Ascending aorta (tissue), 2 donors: ENCODE measurements at places on chromosomes 1 and 21.

DNA sequence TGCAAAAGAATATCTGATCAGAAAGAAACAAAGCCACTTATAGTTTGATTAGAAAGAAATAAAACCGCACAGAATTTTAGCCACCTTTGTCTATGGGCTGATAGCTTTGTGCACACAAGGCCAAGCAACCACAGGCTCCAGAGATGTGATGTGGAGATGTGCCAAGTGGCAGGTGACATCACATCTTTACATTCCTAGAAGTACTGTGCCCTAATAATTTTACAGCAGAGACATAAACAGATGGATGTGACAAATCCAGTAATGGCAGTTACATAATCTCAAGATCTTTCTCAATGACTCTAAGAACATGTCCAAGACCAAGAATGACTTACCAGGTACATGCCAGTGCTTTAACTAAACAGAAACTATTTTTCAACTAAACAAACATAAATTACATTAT, 159.5 kb downstream of the LTN1 start:
- no peak for DNase-seq

- DNase-seq = no peak
These were observed 115.8 kb upstream of the ZRANB2 start for GRCh38 chr1:71196685-71197084.

DNA sequence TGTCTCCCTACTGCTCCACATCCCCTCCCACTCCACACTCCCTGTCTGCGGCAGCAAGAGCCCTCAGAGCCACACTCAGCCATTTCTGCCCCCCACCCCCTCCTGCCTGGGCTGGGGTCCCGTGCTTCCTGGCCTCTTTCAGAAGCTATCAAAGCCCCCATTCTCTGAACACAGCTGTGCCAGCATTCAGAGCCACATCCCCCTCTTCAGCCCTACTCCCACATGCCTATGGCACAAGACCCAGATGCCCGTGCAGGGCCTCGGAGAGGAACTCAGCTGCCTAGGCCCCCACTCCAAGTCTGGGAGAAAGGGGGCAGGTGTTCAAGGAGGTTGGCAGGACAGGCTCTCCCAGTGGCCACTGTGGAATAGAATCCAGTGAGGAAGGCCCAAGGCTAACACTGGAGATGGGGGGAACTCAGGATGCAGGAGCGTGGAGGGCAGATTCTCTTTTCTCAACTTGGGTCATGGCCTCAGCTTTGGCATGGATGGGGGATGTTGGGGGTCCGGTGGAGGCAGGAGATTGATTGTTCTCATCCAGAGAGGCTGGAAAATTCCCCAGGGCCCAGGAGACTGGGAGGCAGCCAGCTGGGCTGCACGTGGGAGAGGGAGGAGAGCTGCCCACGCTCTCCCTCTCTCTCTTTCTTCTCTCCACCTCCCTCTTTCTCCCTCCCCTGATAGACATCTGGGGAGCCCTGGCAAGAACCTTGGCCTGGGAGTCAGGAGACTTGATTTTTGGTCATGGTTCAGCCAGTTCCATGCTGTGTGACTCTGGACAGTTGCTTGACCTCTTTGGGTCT, 3.5 kb upstream of the BCAN start:
- DNase-seq = no peak

DNA sequence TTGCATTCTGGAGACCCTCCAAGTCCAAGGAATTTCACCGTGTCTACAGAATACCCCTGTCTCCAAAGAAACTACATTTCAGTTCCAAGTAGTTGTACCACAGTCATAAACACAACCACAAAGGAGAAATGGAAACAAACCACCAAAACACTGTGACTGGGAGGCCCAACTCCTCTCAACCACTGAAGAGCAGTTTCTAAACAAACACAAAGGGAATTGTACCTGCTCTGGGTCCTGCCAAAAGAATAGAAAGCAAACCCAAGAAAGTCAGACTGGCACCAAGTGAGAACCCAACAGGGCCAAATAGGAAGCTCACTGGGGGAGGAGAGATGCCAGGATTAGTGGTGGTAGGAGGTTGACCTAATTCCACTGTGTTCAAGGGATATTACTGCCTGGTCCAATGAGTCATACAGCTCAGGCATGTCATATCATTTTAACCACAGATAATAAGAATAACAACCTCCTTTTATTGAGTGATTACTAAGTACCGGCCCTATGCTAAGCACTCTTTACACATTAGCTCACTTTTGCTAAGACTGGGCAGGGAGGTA, 123.9 kb upstream of the PPP2R5A start:
- no peak for DNase-seq

- DNase-seq = no peak
These were observed 68.5 kb downstream of the CACHD1 start for GRCh38 chr1:64538389-64538788.

DNA sequence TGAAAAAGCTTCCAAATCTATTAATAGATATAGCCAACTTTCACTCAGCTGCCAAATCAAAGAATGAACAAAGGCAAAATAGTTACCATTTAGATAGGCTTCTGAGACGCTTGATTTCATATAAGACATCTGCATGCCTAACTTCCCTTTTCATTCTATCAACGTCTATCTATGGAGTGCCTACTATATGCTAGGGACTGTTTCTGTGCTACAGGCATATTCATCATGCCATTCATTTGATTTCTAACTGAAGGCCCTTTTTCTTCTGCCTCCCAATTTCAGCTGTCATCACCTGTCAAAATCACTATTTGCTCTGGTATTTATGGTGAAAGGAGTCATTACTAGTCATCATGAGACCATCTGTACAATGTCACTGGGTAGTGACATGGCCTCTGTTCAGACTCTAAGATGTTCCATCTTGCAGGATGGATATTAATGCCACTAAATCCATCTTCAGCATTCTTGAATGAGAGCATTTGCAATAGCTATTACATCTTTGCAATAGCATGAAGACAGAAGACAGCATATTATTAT, 4.3 kb upstream of the KRTAP13-1 start:
- DNase-seq = no peak

GRCh38 chr1:64135462-64136223, 67.8 kb upstream of the UBE2U start:
- DNase-seq = no peak

DNA sequence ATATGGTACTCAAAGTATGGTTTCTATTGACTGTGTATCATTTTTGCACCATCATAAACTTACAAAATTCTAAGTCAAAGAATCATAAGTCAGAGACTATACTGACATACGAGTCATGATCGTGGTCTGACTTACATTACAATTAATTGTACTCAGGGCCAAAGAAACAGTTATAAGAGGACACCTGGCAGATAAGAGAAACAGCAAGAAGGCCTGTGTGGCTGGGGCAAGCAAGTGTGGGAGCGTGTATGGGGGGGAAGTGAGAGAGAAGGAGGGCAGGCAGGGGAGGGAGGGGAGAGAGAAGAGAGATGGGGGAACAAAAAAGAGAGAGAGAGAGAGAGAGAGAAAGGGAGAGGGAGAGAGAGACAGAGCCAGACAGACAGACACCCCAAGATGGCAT, 70.9 kb downstream of the RERE start:
- DNase-seq = no peak

GRCh38 chr1:110114784-110115183, 2.5 kb downstream of the UBL4B start:
- no peak for DNase-seq

GRCh38 chr1:184559117-184559713, 172.4 kb downstream of the C1orf21 start:
- DNase-seq = no peak

DNA sequence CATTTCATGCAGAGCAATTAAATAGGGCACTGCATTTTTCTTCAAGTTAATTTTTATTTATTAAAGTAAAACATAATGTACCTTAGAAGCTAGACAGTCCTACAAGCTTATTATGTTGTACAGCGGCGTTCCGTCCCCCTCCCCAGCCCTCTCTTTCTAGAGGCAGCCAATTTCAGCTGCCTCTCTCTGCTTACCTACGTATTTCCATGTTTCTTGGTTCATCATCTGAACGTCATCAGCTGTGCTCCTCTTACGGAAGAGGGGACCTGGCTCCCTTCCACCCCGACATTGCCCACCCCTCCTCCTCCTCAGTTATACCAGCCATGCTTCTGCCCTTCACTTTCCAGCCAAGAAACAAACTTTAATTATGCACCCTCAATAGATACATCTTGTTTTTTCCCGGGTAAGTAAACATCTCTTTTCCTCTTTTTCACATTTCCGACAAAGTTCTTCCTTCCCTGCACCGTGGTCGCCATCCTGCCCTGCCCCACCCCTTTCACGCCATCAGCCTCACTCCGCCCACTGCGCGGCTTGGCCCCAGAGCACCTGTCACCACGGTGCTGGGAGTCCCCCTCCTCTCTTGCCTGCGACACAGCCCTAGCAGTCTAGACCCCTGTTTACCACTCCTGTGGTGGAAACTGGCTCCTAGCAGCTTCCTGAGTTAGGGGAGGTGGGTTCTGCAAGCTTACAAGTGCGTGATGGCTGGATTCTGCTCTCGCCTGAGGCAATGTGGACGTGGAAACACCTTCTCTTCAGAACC, 57.9 kb downstream of the SLC37A1 start:
- DNase-seq = peak; percentile 40

GRCh38 chr1:175183586-175183985, 9.0 kb downstream of the KIAA0040 start:
- DNase-seq = no peak

- DNase-seq = no peak
These were observed 91.7 kb downstream of the ATG4C start for GRCh38 chr1:62875676-62876075.

DNA sequence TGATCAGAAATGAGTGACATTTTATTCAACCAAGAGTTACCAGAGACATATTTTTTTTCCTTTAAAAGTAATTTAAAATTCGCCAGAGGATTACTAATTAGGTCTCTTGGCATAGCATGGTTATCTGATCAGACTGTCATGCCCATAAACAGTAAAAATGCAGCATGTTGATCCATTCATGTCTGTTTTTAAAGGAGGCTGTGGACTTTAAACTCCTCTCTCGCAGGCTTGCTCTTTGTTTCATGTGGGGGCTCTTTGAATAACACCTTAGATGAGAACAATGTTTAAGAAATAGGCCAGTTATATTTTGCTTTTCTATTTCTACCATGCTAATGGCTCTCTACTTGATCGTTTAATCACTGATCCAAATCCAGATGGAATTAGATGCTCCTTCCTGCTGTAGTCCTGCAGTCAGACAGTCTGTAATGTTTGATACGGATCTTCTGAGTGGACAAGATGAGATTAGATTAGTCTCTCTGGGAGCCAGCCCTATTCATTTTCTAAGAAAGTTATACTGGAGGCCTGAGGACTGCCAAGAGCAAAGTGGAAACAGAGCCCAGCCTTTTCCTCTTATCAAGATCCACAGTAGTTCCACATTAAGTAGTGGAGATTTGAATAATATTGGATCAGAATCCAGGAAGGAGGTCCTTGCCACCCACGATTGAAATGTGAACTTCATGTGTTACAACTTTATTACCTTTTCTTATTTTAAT, 197.4 kb downstream of the HS2ST1 start:
- DNase-seq = no peak

- no peak for DNase-seq
These were observed 99.1 kb downstream of the PTPN14 start for GRCh38 chr1:214452152-214452784.

- no peak for DNase-seq
These were observed 11.6 kb downstream of the SCAF4 start for GRCh38 chr21:31720330-31720729.

- DNase-seq = no peak
These were observed 3.7 kb downstream of the ST3GAL3 start for GRCh38 chr1:43711049-43711448.

DNA sequence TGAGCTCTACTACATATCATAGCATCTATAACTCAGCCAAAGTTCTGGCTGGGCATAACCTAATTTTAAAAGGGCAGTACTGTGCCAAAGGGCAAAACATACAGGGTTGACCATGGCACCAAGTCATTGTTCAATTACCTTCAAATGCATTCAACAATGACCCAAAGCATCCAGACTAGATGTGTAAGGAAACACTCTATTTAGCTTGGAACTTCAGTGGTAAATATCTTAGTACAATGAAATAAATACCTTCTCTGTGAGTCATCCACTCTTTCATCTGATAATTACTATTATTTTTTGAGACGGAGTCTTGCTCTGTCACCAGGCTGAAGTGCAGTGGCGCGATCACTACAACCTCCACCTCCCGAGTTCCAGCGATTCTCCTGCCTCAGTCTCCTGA, 70.0 kb downstream of the NVL start:
- DNase-seq = no peak

DNA sequence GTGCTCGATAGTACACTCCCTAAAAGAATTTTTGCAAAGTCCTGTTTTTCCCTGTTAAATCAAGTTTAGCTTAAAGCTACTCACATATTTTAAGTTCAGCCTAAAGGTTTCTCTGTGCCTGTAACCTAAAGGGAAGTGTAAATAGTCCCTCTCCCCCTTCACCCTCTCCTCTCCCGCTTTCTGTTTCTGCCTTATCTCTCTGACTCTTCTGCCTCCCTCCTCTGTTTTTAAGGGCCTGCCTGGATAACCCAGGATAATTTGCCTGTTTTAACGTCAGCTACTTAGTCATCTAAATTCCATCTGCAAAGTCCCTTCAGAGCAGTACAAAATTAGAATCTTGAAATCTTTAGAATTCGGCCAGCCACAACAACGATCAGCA, 92.6 kb downstream of the NID1 start:
- DNase-seq = no peak

DNA sequence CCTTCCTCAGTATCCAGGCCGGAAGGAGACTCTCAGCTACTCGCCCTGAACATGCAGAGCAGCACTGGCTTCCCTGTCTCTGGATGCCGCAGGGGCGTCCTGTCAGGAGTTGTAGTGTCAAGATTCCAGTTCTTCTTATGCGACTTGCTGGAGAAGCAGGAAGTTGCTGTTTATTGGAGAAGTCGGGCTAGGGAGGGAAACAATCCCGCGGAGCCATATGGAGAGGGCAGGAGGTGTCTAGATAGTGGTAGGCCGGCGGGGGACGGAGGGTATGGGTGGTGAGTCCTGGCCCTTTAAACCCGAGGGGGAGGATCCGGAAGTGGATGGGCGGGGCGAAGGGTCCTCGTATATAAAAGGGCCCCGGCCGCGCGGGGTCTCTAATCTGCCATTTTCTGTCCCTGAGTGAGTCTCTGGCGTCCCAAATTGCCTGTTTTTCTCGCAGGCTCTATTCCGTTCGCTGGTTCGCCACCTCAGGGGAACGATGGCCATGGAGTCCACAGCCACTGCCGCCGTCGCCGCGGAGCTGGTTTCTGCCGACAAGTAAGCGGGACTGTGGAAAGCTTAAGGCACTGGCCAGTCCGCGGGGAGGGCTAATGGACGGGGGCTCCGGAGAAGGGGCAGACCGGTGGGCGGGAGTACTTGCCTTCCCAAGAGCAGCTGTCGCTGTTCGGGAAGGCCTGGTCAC, at the start of gene NASP:
TSS of gene NASP (plus strand) at position 376 of the 685 bp plus-strand sequence. CDS start at position 482, 106 bp downstream.
- peak; percentile 94 for DNase-seq

DNA sequence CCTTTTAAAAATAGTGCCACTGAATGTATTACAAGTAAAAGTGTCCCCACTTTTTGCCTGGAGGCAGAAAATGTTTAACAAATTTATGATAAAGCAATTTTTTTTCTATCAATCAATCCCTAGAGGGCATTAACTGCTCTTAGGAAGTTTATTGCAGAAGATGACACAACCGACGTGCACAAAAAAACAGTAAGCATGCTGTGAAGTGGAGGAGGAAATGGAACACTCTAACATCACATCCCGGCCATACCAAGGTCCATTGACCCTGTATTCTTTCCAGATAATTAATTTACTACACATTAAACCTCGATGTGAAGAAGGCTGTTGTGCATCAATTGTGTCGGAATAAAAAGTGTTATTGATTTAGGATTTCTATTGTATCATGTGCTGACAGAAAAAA, 264.9 kb upstream of the NR5A2 start:
- no peak for DNase-seq

GRCh38 chr1:59678493-59679228, 136.1 kb upstream of the HOOK1 start:
- DNase-seq = no peak
